WTC11 (cell line): ENCODE measurements at places on chromosomes 2 and 18. TPM values are rescaled to one million over a fixed set of nuclear protein-coding genes. Genes with fewer than 3 reads are reported as not detected.

GRCh38 chr2:28507796-28508764 lies 12.2 kb downstream of the PLB1 start:
- no peak for DNase-seq

DNA sequence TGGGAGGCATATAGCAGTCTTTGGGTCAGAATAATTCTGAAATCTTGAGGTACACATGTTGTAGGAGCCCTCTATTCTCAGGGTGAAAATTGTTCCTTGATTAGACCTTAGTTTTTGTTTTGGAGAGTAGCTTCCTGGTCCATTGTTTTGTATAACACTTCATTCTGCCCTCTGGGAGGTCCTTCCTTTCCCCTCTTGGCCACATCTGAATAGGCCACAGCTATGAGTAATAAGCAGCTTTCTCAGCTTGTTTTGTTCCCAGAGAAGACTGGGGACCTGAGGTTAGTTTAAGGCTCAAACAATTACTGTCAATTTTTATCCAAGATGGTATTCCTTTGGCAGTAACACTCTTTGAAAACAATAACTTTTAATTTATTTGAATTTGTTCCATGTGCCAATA lies 72.6 kb upstream of the NOL4 start:
- no peak for DNase-seq

GRCh38 chr2:42835577-42836371 lies 43.4 kb upstream of the HAAO start:
- DNase-seq, result no peak

- DNase-seq, result no peak
Observed at GRCh38 chr2:29817801-29818680, 103.3 kb downstream of the ALK start.

The CDCA7 gene
- 64.2 to 79.7 TPM (median 66.6 TPM) in 3 replicates for total RNA-seq

DNA sequence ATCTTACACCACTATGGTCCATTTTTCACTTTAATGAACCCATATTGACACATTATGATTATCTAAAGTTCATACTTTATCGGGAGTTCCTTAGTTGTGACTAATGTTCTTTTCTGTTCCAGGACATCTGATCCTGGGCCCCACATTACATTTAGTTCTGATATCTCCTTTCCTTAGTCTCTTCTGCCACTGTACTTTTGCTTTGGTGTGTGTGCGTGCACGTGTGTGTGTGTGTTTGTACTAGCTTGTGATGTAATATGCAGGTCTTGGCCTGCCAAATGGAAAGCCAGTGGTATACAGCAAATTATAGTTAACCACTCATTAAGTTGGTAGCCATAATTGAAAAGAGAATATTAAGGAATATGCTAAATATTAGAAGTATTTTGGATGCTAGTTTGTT lies 88.0 kb downstream of the CDC42EP3 start:
- no peak for DNase-seq

The RAB6C gene
- 0.07 to 0.09 TPM (median 0.07 TPM) in 3 replicates for total RNA-seq

- DNase-seq, result peak; percentile 63
Observed at GRCh38 chr2:39728941-39729351, 50.1 kb downstream of the THUMPD2 start.

The ALPG gene
- total RNA-seq, result 0.94 to 1.3 TPM (median 1.2 TPM) in 3 replicates

The TBC1D8 gene
- 30.3 to 51.7 TPM (median 32.0 TPM) in 3 replicates for total RNA-seq
